A172 (cell line): ENCODE measurements at places on chromosomes 7 and 10. TPM values are rescaled to one million over a fixed set of nuclear protein-coding genes. Genes with fewer than 3 reads are reported as not detected.

BZW2 gene
- 85.9 and 105 TPM in 2 replicates for total RNA-seq

HABP2 gene
- not detected in 2 replicates for total RNA-seq

SLC13A1 gene
- total RNA-seq: not detected in 2 replicates

ENTPD1 gene
- total RNA-seq: 1.9 and 2.5 TPM in 2 replicates

SEMA3D gene
- total RNA-seq: 3.3 and 3.4 TPM in 2 replicates

PNLIPRP3 gene
- 0.22 TPM in 1 of 2 replicates, not detected in the other for total RNA-seq

SPDYE6 gene
- total RNA-seq: not detected in 2 replicates

SAMD9 gene
- 24.1 TPM in 2 replicates for total RNA-seq

IFRD1 gene
- 97.0 and 114 TPM in 2 replicates for total RNA-seq

TBC1D12 gene
- total RNA-seq: 11.4 and 17.4 TPM in 2 replicates

ZKSCAN1 gene
- total RNA-seq: 11.5 and 15.5 TPM in 2 replicates

PRRT4 gene
- total RNA-seq: 0.10 and 1.6 TPM in 2 replicates

NUTM2B gene
- 1.2 TPM in 2 replicates for total RNA-seq

NME8 gene
- total RNA-seq: not detected in 2 replicates

TDRD1 gene
- 0.02 TPM in 1 of 2 replicates, not detected in the other for total RNA-seq

GPNMB gene
- 333 and 346 TPM in 2 replicates for total RNA-seq

TCERG1L gene
- not detected in 2 replicates for total RNA-seq

TLX1 gene
- not detected in 2 replicates for total RNA-seq

NPY4R gene
- 0.09 and 0.17 TPM in 2 replicates for total RNA-seq

TFEC gene
- 0.07 and 0.43 TPM in 2 replicates for total RNA-seq

GBF1 gene
- total RNA-seq: 31.9 and 32.9 TPM in 2 replicates

COBL gene
- total RNA-seq: 1.0 and 1.6 TPM in 2 replicates

GTF2IRD1 gene
- total RNA-seq: 25.2 and 54.7 TPM in 2 replicates

HDAC9 gene
- total RNA-seq: 45.7 and 53.6 TPM in 2 replicates

OR2A1 gene
- not detected in 2 replicates for total RNA-seq

PDSS1 gene
- total RNA-seq: 19.2 and 27.5 TPM in 2 replicates
